Activated naive CD8-positive, alpha-beta T cell treated with anti-CD3 and anti-CD28 coated beads, Interleukin-2, amount 50 U/mL, for 24 hours (primary cell): ENCODE measurements at places on chromosomes 6 and 20.

DNA sequence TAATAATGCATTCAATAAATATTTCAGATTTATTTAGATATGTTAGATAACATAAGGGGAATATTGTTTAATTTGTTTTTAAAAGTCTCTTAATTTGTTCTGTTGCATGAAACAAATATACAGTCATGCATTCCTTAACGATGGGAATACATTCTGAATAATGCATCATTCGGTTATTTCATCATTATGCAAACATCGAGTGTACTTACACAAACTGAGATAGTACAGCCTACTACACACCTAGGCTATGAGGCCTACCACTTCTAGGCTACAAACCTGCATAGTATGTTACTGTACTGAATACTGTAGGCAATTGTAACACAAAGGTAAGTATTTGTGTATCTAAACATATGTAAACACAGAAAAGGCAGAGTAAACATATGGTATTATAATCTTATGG, 118.7 kb downstream of the EPHA7 start:
- no peak overlapping the region for H3K27ac ChIP-seq
- H3K4me3 ChIP-seq, result no peak overlapping the region
- no peaks in the 10 kb centered on the region for H3K36me3 ChIP-seq
- DNase-seq, result no peak

DNA sequence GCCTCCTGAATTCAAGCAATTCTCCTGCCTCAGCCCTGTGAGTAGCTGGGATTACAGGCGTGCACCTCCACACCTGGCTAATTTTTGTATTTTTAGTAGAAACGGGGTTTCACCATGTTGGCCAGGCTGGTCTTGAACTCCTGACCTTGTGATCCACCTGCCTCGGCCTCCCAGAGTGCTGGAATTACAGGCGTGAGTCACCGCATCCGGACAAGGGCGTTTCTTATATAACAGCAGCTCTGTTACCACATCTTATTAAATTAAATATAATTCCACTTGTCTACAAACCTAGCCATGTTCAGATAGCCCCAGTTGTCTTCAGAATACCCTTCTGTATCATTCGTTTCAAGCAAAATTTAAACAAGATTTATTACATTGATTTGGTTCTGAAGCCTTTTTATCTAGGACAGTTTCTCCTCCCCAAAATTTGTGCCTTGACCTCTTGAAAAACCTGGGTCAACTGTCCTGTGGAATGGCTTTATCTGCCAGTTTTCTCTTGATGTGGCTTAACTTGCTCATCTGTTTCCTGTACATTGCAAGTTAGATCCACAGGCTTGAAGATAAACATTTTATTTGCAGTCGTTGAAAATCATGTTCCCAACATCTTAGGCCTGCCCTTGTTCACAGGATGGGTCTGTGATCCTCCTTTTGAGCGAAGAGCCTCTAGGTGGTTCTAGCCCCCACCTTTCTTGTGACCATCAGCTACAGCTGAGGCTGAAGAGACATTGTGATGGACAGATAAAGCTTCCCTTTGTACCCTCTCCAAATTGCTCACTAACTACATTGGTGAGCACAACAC, 132.2 kb downstream of the ARID1B start:
- H3K36me3 ChIP-seq, result peaks cover 21% of the 10 kb centered on the region
- H3K4me1 ChIP-seq, result peaks cover 51% of the 10 kb centered on the region
- no peak overlapping the region for H3K27ac ChIP-seq

- no peak for DNase-seq
- H3K36me3 ChIP-seq, result no peaks in the 10 kb centered on the region
- peaks cover 4% of the 10 kb centered on the region for H3K4me1 ChIP-seq
- no peak overlapping the region for H3K4me3 ChIP-seq
- no peak overlapping the region for H3K27ac ChIP-seq
- no peaks in the 10 kb centered on the region for H3K27me3 ChIP-seq
Observed at GRCh38 chr6:139568956-139569538, 194.6 kb upstream of the CITED2 start.

DNA sequence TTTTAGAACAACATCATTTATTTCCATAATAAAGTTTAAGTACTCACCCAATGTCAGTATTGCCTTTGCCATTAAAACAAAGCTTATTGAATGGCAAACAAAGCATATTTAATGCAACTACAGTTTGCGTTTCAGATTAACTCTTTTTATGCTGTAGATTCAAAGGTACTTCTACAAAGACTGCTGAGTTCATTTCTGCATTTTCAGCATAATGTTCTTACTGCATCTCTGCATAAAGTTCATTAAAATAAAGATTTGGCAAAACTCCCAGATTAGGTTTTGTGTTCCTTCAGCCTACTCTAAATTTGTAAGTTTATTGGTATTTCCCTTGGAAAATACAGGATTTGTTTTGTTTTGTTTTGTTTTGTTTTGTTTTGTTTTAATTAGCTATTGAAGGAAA, 359.4 kb downstream of the ADGRB3 start:
- no peaks in the 10 kb centered on the region for H3K4me1 ChIP-seq
- no peak for DNase-seq
- H3K27me3 ChIP-seq, result no peaks in the 10 kb centered on the region
- no peak overlapping the region for H3K4me3 ChIP-seq

GRCh38 chr6:157770946-157771345, 52.1 kb upstream of the SNX9 start:
- H3K27ac ChIP-seq, result no peak overlapping the region
- peaks cover 69% of the 10 kb centered on the region for H3K4me1 ChIP-seq
- peaks cover 7% of the 10 kb centered on the region for H3K36me3 ChIP-seq
- DNase-seq, result no peak
- H3K4me3 ChIP-seq, result no peak overlapping the region

DNA sequence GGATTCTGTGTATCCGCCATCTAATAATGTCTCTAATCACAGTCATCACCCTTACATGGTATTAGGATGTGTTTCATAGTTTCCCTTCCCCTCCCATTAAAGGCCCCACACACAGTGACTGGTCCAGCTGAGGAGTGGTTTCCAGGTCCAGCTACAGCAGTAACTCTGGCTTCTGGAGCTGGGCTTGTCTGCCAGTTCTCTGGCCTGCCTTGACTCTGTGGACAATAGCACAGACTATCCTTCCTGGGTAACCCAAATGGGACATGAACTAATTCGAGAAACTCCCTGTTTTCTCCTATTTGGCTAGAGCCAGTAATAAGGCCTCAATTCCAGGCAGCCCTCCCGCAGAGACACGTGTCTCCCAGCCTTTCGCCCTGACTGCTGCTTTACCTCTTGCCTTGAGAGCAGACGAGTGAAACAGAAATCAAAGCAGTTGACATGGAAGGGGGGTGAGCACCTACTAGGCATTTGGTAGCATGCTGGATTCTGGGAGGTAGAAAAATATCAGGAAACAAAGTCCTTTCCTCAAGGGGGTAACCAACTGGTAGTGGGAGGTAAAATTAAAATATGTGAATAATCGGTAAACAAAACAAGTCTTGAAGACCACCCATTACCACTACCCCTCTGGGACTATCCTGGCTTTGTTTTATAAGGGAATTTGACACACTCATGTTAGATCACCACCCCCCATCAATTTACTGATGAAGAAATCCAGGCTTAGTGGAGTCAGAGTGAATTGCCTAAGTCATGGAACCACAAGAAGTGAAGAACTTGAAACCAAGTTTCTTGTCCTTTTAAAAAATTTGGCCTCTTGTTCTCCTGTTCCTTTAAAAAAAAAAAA, 1.2 kb downstream of the TRAF3IP2 start:
- H3K4me1 ChIP-seq, result peaks cover 39% of the 10 kb centered on the region
- peak overlapping the region; percentile 94 for H3K4me3 ChIP-seq
- DNase-seq, result no peak
- H3K36me3 ChIP-seq, result no peaks in the 10 kb centered on the region
- peak overlapping the region; percentile 20 for H3K27ac ChIP-seq

DNA sequence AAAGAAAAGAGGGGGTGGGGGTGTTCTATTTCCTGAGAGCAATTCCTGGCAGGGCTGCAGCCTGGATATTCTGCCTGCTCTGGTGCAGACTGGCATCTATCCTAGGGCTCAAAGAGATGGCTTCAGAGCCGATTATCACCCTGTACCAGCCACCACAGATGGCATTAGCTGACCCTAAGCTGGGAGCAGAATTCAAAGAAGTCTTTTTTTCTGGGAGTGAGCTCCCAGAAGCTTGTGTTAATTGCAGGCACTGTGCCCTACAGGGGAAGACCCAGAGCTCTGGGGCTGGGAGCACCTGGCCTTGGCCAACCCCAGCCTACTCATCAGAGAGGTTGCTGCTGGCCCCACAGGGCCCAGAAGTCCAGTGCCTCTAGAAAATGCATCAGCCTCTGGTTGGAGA, 85.9 kb downstream of the PXDC1 start:
- no peak overlapping the region for H3K27ac ChIP-seq
- no peak for DNase-seq
- H3K4me1 ChIP-seq, result no peaks in the 10 kb centered on the region
- H3K36me3 ChIP-seq, result no peaks in the 10 kb centered on the region
- peaks cover 2% of the 10 kb centered on the region for H3K27me3 ChIP-seq
- no peak overlapping the region for H3K4me3 ChIP-seq

DNA sequence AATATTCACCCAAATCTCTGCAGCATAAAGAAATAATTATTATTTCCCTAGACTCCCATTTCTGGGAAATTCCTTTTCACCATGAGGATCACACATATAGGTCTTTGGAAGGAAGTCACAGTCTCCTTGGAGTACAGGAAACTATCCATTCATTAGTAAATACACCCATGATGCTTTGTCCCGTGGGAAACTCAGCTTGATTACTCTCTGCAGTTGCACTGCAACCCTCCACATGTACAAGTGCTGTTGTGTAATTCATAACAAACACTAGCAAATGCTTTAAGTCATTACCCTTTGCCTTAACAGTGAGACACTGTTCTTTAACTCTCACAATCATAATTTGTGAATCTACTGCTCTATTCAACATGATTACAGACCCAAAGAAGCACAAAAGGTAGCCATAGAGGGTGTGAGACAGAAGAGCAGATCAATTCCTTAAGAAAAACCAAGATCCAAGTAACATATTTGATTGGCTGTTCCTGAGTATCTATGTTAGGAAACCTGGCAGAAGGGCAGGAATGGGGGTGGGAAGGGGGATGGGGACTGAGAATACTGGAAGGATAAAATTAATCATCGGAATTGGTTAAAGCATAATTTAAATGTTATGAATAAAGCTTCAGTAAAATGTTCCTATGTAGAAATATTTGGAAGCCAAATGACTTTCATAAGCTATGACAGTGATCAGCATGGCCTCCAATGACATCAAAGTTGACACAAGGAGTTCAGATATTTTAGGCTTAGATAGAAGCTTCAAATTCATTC, 268.0 kb downstream of the HACE1 start:
- H3K27ac ChIP-seq, result no peak overlapping the region
- H3K27me3 ChIP-seq, result peaks cover 3% of the 10 kb centered on the region
- no peak overlapping the region for H3K4me3 ChIP-seq
- DNase-seq, result no peak
- H3K4me1 ChIP-seq, result no peaks in the 10 kb centered on the region
- no peaks in the 10 kb centered on the region for H3K36me3 ChIP-seq

DNA sequence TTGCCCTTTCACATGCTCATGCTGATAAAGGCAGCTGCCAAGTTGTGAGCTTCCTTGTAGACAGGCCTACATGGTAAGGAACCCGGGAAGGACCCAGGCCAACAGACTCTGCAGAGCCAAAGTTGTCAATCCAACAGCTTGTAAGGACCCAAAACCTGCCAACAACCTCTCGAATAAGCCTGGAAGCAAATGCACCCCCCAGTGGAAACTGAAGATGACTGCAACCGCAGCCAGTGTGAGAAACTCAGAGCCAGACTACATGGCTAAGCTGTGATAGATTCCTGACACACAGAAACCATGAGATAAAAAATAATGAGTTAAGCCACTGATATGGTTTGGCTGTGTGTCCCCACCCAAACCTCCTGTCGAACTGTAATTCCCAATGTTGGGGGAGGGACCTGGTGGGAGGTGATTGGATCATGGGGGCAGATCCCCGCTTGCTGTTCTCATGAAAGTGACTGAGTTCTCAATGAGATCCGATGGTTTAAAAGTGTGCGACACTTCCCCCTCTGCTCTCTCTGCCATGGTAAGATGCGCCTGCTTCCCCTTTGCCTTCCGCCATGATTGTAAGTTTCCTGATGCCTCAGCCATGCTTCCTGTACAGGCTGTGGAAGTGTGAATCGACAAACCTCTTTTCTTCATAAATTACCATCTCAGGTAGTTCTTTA, 18.8 kb upstream of the CLPSL2 start:
- no peaks in the 10 kb centered on the region for H3K4me1 ChIP-seq
- DNase-seq, result no peak
- peaks cover 20% of the 10 kb centered on the region for H3K27me3 ChIP-seq
- no peak overlapping the region for H3K4me3 ChIP-seq
- H3K27ac ChIP-seq, result no peak overlapping the region
- no peaks in the 10 kb centered on the region for H3K36me3 ChIP-seq

GRCh38 chr20:39358052-39358451, 395.9 kb downstream of the DHX35 start:
- peaks cover 7% of the 10 kb centered on the region for H3K27me3 ChIP-seq
- no peak overlapping the region for H3K27ac ChIP-seq

DNA sequence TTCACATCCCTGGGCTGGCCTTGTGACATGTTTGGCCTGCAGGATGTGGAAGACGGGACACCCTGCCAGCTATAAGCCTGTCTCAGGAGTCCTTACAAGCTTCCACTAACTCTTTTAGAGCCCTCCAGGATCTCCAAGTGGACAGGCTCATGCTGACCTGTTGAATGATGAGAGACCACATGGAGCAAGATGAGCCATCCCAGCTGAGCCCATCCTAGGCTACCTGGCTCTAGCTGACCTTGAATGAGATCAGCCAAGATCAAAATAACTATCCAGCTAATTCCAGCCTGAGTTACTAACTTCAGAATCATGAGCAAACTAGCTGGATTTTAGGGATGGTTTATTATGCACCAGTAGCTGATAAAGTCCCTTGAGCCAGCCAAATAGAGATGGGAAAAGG, 169.5 kb downstream of the TFAP2C start:
- no peak for DNase-seq
- no peak overlapping the region for H3K4me3 ChIP-seq
- no peaks in the 10 kb centered on the region for H3K36me3 ChIP-seq
- no peaks in the 10 kb centered on the region for H3K4me1 ChIP-seq
